HFFc6 (cell line): ENCODE measurements at places on chromosomes 5 and 9.

DNA sequence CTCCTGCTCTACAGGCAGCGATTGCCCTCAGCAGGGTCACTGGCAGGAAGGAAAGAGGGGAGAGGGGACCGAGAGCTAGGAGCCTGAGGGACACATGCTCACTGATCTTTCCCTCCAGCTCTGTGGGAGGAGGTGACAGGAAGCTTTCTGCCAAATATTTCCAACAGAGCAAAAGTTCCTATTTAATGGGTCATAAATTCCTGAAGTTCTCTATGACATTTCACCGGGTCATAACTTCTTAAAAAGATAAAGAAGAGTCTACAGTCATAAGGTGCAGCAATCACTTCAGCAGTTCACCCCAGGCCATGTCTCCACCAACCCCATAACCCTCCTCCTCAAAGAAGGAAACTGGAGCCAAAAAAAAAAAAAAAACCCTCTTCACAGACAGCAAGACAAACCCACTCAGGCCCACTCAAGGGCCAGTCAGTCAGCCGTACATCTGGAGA, 481.1 kb downstream of the NR2F1-AS1 start:
- DNase-seq = no peak

- DNase-seq = no peak
Measured at GRCh38 chr5:131264451-131265099, 722 bp downstream of the CDC42SE2 start.

DNA sequence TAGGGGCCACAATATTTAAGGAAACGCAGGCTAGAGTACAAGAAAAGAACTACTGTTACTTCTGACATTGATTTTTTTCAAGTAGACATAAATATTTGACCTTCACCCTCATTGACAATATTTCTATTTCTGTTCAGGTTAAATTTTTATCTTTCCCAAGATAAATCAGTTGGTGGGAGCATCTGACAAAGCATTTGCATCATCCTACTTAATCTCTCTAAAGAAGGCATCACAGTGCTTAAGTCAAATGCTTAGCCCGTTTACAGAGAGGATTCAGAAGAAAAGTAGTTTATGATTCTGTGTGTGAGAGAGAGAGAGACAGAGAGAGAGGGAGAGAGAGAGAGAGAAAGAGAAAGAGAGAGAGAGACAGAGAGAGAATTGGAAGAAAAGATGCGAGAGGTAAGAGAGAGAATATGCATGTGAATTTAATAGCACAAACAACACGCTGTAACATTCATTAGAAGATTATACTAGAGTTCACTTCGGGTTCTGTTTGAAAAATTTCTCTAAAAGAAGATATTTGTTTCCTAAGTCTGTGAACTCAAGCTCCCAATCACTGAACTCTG, 1093.3 kb upstream of the CDH6 start:
- no peak for DNase-seq

- peak; percentile 57 for DNase-seq
Measured at GRCh38 chr5:90264689-90265544, 144.6 kb downstream of the CETN3 start.

GRCh38 chr9:33785914-33786313, 9.4 kb upstream of the PRSS3 start:
- DNase-seq = peak; percentile 25

DNA sequence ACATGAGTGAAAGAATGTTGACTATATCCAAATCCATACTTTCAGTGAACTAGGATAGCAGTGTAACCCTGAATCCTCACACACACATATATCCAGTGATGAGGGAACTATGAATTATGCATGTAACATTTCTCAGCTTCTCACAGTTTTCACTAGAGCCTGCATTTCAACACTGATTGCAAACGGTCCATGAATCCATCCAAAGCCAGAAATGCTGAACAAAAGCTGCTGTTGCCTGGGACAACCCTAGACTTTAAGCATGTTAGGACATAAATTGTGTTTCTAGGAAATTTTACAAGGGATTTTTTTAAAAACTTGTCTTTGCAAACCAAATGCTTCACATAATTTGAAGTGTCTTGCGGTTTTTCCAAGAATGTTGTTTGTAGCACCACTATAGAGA, 2010.0 kb upstream of the WWC1 start:
- no peak for DNase-seq

GRCh38 chr5:68465934-68466551, 250.5 kb downstream of the PIK3R1 start:
- no peak for DNase-seq

- no peak for DNase-seq
Measured at GRCh38 chr5:88746438-88746882, 136.5 kb downstream of the MEF2C start.

DNA sequence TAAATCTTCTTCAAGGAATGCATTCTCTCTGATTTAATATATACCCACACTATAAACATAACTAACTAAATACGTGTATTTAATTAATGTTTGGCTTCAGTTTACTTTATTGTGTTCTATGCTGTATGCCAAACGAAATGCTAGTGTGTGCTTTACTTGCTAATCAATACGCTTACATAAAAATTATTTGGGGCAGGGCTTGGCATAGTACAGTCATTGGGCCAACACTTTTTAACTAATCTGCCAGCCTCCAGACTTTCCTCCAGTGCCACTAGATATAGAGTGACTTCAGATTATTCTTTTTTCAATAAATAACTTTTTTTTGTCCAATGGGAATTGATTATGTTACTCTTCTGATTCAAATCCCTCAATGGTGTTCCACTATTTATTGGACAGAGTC, 8.7 kb upstream of the CARNMT1 start:
- DNase-seq = no peak

- peak; percentile 56 for DNase-seq
Measured at GRCh38 chr9:108468364-108468763, 387.4 kb downstream of the ACTL7B start.

- DNase-seq = no peak
Measured at GRCh38 chr5:100270023-100270771, 265.0 kb upstream of the FAM174A start.

- DNase-seq = no peak
Measured at GRCh38 chr5:53164478-53165165, 55.1 kb upstream of the MOCS2 start.

GRCh38 chr9:15856591-15856990, 303.7 kb downstream of the CCDC171 start:
- peak; percentile 55 for DNase-seq

GRCh38 chr5:83586874-83587776, 115.6 kb downstream of the VCAN start:
- DNase-seq = no peak

GRCh38 chr5:178360222-178360925, 127.8 kb upstream of the PHYKPL start:
- DNase-seq = no peak

DNA sequence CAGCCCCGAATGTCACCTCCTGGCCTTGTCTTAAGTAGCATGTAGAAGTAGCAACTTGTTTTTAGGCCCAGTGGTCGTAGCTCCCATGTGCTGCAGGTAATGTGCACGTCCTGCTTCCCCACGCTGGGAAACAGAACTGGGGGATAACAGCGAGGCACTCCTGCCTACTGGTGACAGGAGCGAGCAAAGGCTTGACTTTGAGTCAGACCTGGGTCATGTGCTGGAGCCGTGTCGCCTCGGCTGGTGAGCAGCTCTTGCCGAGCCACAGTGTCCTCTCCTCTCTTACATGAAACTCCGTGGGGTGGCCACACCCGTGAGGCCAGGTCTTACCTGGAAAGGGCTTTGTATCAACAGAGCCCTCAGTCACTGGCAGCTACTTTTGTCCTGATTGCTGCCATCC, 17.5 kb upstream of the POMT1 start:
- DNase-seq = no peak

DNA sequence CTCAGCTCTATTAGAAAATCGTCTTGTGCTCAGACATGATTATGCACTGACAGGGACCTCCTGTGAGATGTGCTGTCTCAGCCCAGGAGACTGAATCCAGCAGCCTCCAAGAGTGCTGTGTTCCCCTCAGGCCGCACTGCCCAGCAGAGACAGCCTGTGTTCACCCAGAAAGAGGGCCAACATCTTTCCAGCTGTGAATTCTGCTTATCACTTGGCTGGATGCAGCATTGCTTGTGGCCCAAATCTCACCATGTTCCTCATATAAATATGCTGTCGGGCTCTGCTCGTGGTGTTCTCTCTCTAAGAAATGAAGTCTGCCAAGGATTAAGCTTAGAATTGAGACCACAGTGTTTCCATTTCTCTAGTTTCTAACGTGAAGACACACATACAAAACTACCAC, 983.0 kb upstream of the WWC1 start:
- no peak for DNase-seq

- no peak for DNase-seq
Measured at GRCh38 chr5:44884036-44884435, 75.3 kb downstream of the MRPS30 start.

GRCh38 chr9:95669253-95669652, 152.5 kb upstream of the PTCH1 start:
- no peak for DNase-seq

DNA sequence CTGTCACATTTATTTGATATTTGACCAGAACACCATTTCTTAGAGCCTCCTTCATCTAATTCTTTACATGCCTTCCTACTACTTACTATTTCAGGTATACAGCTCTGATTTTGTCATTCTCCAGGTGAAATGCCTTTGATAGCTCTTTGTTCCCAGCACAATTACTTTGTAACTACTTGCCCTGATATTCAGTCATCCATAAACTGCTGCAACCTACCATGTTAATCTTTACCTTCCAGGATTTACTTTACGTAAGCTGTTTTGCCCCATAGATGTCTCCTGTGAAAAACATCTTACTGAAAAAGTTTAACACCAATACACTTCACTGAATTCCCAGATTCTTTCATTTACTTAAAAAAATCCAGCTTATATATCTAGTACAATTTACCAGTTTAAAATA, 443.8 kb upstream of the CYLC2 start:
- no peak for DNase-seq
